Glomerular endothelial cell (primary cell): ENCODE measurements at places on chromosomes 3 and 15.

- DNase-seq: no peak
Observed at GRCh38 chr3:29427266-29428103, 146.6 kb downstream of the RBMS3 start.

GRCh38 chr3:64578797-64579196 lies 109.0 kb downstream of the ADAMTS9 start:
- no peak for DNase-seq

- no peak for DNase-seq
Observed at GRCh38 chr3:113263020-113263419, 51.7 kb downstream of the BOC start.

DNA sequence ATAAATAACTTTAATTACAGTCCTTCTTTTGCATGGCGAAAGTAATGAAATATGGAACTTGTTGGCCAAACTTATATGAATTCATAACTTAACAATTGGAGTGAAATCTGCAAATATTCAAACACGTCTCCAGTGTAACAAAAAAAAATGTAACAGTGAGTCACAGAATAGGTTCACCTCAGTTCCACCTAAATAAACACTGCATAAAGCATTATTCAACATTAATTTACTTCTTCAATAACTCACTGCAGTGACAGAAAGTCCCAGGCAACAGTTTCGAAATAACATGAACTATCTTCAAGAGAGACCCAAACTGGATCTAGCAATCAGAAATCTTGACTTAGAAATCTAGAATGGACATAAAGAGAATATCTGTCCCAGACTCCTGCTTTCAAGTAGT lies 75.6 kb downstream of the GMNC start:
- DNase-seq: no peak

- no peak for DNase-seq
Observed at GRCh38 chr15:50797926-50798325, 32.4 kb upstream of the SPPL2A start.

DNA sequence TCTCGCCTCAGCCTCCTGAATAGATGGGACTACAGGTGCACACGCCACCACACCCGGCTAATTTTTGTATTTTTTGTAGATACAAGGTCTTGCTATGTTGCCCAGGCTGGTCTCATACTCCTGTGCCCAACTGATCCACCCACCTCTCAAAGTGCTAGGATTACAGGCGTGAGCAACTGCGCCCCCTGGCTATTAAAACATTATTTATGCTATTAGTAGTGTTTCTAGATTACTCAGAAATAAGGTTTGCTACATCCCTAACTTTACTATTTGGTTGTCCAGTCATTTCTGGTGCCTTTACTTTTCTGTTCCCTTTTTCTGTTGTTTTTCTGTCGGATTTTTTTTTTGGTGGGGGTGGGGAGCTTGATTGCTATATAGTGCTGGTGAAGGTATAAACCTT lies 393.6 kb upstream of the TPM1 start:
- no peak for DNase-seq

DNA sequence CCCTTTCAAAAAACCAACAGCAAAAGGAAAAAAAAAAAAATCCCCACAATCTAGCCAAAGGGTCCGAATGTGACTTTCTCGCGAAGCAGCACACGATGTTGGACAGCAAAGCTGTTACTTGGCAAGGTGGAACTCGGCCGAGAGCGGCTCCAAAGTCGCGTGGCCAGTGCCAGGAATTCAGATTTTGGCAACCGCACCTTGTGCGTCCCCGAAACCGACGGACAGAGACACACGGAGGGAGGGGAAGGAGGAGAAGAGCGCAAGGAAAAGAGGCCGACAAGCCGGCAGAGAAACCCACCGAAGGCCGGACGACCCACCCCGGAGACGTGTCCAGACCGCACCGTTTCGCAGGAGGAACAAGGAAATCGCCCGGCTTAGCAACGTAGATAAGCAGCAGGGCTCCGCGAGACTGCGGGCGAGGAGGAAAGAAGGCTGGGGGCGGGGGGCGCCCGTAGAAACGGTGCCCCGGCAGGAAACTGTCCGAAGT lies 517.3 kb downstream of the MECOM start:
- no peak for DNase-seq

DNA sequence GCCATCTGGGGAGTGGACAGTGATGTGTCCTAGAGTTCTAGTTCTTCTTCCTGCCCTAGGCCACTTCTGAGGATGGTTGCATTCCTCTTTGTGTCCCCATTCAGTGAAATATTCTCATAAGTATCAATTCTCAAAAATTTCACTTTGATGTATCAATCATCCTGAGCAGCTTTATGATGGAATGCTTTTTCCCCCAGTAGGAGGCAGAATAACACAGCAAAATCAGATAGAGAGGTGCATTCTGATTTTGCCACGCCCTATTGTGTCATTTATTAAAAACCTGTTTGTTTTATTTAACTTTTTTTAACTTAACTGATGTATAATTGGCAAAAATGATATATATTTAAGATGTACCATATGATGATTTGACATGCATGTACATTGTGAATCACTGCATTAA lies 656.0 kb upstream of the GRM7 start:
- no peak for DNase-seq

GRCh38 chr3:29618395-29619282 lies 337.8 kb downstream of the RBMS3 start:
- no peak for DNase-seq

DNA sequence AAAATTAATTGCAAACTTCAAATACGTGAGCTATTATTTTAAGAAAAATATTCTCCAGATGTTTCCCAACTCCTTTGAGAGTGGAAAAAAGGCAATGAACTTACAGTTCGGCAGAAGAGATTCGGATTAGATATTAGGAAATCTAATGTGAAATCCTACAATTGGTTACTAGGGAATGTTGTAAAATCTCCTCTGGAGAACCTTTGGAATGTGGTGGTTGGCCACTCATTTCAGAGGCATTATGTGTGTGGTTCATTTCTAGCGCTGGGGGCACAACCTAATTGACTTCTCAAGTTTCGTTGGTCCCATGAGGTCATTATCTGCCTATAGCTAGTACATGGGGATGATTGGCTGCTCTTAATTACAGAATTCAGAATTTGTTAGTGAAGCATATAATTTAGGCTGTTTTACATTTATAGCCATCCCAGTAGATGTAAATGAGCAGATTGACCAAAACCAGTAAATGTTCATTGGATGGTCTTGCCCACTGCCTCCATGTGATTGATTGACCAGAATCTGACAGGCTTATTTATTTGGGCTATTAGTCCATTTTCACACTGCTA lies 34.6 kb upstream of the CMSS1 start:
- DNase-seq: no peak

DNA sequence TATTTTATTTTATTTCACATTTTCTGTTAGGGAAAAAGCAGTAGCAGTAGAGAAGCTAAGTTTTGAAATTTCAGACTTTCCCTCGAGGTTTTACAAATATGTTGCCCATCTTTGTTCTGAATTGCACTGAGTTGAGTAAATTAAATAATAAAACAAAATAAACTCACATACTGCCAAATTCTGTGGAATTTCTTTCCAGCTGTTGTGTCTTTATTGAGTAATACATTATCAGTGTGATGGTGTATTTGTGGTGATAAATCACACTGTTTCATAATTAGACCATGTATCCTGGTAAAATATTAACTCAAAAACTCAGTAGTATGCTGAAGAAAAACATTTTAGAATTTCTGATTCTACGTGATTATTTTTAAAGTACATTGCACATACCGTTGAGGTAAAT lies 592.1 kb downstream of the SI start:
- no peak for DNase-seq

DNA sequence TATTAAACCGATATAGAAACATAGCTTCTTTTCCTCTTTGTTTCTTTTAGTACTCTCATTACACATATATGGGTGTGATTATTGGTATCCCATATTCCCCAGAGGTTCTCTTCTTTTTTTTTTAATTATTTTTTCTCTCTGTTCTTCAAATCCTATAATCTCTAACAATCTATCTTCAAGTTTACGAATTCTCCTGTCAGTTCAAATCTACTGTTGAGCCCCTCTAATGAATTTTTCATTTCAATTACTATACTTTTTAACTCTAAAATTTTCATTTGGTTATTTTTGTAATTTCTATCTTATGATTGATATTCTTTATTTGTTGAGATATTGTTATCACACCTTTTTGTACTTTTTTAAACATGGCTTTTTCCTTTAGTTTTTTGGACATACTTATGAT lies 64.1 kb downstream of the RSL24D1 start:
- no peak for DNase-seq

GRCh38 chr3:10744098-10744465 lies 71.9 kb upstream of the SLC6A11 start:
- no peak for DNase-seq

DNA sequence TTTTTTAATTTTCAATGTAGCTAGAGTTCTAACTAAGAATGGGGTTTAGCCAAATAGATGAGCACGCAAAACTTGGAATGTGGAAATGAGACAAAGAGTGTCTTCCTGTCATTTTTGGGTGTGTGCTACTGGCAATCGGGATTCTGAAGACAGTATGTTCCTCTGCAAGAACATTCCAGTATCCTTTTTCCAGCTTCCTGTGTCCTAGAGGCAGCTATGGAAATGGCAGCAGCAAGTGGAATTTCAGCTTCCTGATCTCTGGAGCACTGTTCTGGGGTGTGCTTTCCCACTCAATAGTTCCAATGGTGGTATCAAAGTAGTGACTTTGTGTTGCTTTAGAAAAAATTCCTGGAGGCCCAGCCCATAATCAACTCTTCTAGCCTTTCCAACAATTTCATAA lies 642.9 kb upstream of the KCNMB2 start:
- no peak for DNase-seq

GRCh38 chr3:114606336-114606735 lies 312.5 kb downstream of the TIGIT start:
- DNase-seq: no peak

DNA sequence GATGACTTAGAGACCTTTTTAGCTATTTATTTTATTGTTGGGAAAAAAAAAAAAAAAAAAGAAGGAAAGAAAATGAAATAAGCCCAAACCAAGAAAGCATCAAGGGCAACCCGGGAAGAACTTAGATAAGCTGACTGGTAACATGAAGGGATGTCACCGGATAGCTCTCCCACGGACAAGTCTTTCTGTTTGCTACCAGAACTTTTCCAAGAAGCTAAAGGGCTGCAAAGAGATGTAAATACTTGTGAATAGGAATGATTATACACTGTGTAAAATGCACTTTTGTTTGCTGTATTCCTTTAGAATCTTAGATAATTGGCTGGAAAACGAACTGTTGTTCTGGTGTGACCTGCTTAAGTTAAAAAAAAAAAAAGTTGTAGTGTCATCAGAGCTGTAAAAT lies 2.8 kb downstream of the FOXB1 start:
- DNase-seq: no peak

- DNase-seq: no peak
Observed at GRCh38 chr15:59340325-59340724, 32.3 kb downstream of the MYO1E start.

DNA sequence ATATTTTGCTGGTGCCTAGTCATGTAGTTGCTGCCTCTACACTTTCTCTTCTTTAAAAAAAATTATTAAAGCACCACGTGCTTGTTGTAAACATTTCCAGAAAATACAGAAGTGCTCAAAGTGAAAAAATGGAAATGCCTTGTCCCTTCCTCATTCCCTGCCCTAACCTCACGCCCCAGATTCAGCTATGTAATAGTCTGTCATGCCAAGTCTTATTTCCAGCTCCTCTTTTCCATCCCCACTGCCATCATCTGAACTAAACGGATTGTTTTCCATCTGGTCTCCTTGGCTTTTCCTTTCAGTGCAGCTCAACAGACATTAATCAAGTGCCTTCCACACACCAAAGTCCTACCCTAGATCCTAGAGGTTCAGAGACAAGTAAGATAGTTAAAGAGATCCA lies 15.5 kb downstream of the ZNF774 start:
- DNase-seq: no peak

- no peak for DNase-seq
Observed at GRCh38 chr3:31404871-31405270, 127.9 kb upstream of the STT3B start.

GRCh38 chr15:59410391-59410896 lies 27.5 kb upstream of the FAM81A start:
- no peak for DNase-seq

GRCh38 chr3:145716519-145716918 lies 444.5 kb downstream of the PLOD2 start:
- DNase-seq: no peak

DNA sequence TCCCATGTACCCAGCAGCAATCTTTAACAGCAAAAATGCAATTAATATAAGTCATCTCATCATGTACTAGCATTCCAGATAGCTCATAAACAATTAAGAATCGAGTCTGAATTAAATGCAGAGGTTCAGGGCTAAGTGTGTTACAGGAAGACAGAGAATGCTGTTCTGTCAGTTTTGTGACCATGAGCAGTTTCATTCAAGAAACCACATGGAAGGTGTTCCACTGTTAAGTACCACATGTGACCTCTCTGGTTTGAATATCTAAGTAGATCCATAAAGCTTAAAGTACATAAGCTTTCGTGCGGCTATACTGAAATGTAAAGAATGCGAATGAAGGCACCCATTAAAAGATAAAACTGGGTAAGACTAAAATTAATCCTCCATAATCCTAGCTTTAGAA lies 272.3 kb downstream of the IL5RA start:
- no peak for DNase-seq

GRCh38 chr15:43056696-43057095 lies 49.1 kb downstream of the UBR1 start:
- DNase-seq: no peak

DNA sequence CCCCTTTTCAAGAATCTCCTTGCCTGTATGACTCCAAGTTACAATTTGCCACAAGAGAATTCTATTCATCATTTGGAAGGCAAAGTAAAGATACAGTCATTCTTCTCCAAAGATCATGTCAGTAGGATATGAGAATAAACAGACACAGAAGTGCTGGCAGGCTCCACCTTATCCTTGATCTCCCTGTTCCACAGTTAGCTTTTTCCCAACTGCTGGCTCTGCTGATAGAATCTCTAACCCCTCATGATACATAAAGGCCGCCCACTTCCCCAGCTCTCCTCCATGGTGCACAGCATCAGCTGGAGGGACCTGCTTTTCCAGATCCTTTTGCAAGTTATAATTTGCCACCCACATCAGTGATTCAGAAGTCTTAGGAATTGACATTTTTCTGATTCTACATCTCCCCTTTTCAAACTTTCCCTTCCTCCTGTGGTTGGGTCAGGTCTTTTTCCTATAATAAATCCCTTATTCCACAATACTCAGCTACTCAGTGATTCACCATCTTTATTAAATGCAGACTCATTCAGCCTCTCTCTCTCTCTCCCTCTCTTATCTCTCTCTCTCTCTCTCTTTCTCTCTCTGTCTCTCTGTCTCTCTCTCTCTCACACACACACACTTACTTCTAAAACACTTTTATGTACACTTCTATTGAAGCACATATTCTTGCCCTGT lies 465.4 kb downstream of the GBE1 start:
- no peak for DNase-seq

- DNase-seq: no peak
Observed at GRCh38 chr3:11991751-11992150, 12.4 kb upstream of the SYN2 start.
